ENCODE measurements at places on chromosomes 16 and 17. TPM values are rescaled to one million over a fixed set of nuclear protein-coding genes. Genes with fewer than 3 reads are reported as not detected.

Gene SLC47A2
- total RNA-seq: 0.07 TPM

Gene CTRB2
- not detected for total RNA-seq

Gene MYH8
- not detected for total RNA-seq

Gene CCL4
- total RNA-seq: 0.29 TPM

Gene TVP23A
- total RNA-seq: 0.21 TPM

Data from A549 treated with dexamethasone at 1 μM for 4 hours (cell line).